Activated CD8-positive, alpha-beta memory T cell treated with anti-CD3 and anti-CD28 coated beads for 1 hour (primary cell): ENCODE measurements at places on chromosomes 6 and 20.

DNA sequence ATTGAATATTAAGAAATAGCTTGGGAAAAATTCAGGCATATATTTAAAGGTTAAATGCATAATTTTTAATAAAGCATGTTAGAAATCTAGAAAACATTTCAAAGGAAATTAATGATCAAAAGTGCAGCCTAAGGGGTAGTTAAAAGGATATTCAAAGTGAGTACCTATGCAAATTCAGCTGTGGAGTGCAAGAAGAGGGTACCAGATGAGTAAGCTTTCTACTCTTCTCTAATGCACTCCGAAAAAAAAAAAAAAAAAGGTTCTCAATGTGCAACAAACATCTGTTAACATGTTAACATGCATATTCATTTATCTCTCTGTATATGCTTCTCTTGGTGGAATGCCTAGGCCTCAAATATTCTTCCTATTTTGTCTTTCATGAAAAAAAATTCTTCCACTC is 32.0 kb upstream of the KATNA1 start:
- no peak for DNase-seq

- no peak for DNase-seq
Observed at GRCh38 chr6:168450917-168451316, 9.9 kb downstream of the SMOC2 start.

GRCh38 chr6:38567436-38567835 is 72.3 kb downstream of the BTBD9 start:
- DNase-seq: no peak

DNA sequence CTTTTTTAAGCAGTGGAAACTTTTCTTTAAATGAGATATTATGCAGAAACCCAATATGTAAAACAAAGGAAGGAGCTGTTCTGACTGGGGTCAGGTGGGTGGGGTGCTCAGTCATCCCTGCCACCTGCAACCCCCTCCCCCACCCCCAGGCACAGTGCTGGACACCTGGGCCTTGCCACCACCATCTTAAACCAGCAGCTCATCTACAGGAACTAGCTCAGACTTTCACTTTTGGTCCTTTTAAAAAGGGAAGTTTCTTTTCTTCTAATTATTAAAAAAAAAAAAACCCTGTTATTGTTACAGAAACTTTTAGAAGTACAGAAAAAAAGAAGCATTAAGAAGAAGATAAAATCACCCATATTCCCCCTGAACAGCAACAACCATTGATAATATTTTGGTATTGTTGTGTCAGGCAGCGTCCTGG is 37.1 kb downstream of the PPP1R16B start:
- no peak for DNase-seq

GRCh38 chr6:89787660-89788328 is 31.8 kb downstream of the MDN1 start:
- DNase-seq: no peak

GRCh38 chr6:112683926-112684325 is 336.8 kb downstream of the RFPL4B start:
- DNase-seq: no peak

- DNase-seq: no peak
Observed at GRCh38 chr6:63023726-63024125, 187.5 kb upstream of the FKBP1C start.

DNA sequence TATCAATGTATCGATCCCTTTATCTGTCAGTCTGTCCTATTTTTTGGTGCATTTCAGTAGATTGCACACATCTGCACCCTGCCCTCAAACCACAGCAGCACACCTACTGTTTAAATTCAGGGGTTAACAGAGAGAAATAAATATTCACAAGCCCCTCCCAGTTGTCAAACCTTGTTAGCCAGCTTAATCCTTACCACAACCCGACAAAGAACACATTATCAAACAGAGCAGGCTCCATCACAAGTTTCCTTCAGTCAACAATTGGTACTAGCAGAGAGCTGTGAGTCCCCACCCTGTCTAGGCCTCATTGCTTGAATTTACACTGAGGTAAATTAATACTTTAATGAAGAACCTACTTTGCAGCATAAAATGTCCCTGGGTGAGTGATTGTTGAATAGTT is 249.8 kb downstream of the FNDC1 start:
- no peak for DNase-seq

GRCh38 chr6:43454696-43455530 is 435 bp downstream of the DLK2 start:
- DNase-seq: no peak

DNA sequence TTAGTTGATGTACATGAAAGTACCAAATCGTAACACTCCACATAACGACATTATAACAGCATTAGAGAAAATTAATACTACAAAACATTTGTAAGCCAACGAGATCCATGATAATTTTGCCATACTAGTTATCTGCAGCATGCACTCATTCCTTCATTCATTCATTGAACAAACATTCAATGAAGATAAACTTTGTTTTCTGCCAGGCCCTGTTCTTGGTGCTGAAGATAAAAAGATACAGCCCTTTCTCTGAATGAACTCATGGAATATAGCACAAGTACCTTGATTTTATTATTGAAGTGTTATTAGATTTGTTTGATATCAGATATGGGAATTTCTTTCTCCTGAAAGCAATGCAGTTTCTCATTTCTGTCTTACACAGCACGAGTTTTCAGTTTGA is 524.0 kb downstream of the TFAP2A start:
- no peak for DNase-seq

GRCh38 chr6:10425975-10426780 is 11.3 kb upstream of the TFAP2A start:
- no peak for DNase-seq

DNA sequence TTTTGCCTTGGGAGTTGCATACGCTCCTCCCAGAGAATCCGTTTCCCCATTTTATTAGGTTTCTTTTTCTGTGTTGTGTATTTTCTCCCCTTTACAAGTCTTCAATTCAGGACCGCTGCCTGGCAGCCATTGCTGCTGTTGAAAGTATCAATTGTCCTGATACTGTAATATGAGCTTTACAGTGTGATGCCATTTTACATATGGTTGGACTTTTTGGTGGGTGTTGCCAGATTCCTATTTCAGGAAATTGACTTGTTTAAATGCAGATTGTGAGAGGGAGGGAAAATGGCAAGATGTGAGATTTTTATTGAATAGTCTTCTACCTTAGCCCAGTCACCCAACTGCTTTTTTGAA is 1.2 kb downstream of the PANK2 start:
- DNase-seq: no peak

- DNase-seq: no peak
Observed at GRCh38 chr20:17128206-17128605, 98.6 kb upstream of the PCSK2 start.

DNA sequence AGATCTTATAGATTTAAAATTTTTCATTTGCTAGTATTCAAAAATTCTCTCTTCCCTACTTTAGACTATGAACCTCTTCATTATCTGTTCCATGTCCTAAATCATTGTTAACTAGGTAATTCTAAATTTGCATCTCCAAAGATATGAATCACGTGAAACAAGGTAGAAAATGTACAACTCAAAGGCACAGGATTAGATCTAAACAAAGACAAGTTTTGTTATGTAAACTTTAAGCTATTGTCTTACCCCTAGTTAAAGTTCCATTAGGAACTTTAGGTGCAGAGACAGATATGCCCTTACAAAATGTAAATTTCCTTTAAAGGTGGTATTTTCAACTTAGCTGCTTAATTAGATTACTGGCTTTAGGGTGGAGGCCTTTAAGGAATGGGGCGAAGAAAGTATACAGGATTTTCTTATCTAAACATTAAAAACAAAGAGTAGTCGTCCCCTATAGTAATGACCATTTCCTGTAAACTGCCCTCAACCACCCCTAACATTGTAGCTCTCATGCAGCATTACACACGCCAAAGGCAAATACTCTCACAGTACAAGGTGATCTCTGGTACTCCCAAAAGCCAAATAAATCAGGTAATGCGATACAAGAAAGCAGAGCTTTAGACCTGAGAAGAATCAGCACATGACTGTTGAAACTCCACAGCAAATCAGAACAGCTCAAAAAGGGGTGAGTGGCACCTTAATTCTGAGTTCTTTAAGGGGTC is 57.4 kb upstream of the MRAP2 start:
- DNase-seq: no peak

GRCh38 chr6:158711264-158711663 is 61.4 kb downstream of the SYTL3 start:
- DNase-seq: no peak

- DNase-seq: no peak
Observed at GRCh38 chr6:83169106-83169505, 24.0 kb downstream of the PGM3 start.

DNA sequence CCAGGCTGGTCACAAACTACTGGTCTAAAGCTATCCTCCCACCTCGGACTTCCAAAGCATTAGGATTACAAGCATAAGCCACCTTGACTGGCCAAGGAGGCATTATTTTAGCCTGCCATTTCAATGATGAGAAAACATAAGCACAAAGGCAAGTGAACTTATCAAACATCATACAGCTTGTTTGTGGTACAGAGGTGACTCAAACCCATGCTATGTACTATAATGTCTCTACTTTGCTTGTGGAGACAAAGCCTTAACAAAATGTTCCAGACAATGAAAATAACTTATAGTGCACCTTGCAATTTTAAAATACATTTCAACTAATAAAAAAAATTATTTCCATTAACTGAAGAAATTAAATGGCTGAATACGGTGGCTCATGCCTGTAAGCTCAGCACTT is 26.2 kb downstream of the HDAC2 start:
- no peak for DNase-seq

GRCh38 chr20:22523499-22524392 is 60.6 kb downstream of the FOXA2 start:
- DNase-seq: no peak

DNA sequence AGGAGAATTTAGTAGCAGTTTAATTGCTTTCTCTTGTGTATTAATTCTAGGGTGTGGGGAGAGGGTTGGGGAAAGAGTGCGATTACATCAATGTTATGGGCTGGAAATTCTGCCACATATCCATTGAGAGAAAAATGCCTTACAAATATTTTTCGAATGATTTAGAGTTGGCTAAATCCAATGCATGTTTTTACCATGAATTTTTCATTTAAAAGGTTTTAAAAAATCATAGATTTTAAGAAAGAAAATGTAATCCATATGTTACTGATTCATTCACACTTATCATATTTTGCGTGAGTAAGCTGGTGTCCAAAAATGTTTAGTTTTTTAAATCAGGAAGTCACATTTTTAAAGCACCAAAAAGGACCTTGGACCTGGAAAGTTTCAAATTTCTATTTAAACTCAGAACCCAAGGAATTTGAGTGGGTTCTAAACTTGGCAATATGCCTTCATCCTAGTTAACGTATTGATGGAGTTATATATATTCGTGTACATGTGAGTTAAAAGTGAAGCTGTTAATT is 627.4 kb upstream of the CITED2 start:
- DNase-seq: no peak

DNA sequence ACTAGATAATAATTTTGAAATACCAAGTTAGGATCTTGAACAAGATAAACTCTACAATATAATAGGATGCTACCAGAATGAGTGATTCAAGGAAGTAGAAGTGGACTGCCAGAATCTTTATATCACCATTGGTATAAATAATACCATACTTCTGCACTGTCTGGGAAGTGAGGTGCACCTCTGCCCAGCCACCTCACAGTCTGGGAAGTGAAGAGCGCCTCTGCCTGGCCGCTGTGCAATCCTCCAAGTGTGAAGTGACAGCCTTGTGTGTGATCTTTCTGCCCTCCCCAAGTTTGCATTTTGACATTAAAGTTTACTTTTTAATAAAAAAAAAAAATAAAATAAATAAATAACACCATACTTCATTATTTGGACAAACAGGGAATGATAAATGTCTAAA is 18.8 kb downstream of the LATS1 start:
- DNase-seq: no peak

DNA sequence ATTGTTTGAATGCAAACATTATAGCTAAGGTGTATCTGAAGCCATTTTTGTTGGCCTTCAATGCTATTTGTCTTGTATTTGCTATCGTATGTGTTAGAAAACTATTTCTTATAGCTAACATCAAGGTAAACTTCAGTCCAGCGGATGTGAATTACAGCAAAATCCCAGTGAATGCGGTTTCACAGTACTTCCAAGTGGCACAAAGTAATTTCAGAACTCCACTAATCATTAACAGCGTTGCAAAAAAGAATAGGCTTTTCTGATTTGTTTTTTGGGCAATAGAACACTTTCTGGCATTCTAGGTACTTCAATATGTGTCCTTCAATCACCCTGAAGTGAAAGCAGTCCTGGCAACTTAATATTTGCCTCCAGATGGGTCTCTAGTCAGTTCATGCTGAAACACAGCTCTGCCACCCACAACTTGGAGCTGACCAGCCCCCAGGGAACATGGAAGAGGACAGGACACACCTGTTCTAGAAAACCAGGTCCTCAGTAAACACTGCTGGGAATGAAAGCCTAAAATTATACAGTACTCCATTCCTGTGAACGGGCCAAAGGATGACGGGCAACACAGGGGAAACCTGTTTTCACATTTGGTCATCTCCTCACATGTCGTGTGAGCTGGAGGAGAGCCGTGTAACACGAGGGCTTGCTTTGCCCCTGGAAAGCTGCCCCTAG is 9.7 kb upstream of the MRPS10 start:
- DNase-seq: no peak

GRCh38 chr6:142361779-142362750 is 60.3 kb downstream of the ADGRG6 start:
- DNase-seq: no peak

GRCh38 chr6:133705731-133706130 is 183.2 kb upstream of the TCF21 start:
- no peak for DNase-seq

DNA sequence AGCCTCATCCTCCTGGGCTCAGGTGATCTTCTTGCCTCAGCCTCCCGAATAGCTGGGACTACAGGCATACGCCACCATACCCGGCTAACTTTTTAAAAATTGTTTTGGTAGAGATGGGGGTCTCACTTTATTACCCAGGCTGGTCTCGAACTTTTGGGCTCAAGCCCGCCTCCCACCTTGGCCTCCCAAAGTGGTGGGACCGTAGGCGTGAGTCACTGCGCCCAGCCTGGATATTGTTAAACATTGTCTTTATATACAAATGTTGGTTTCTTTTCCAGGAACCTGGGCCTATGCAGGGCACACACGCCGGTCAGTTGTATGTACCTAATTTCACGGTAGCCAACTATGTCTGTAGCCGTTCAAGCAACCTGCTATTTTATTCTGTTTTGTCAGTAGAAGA is 60.1 kb downstream of the SYNJ2 start:
- DNase-seq: no peak

GRCh38 chr6:157263881-157264397 is 59.4 kb downstream of the TMEM242 start:
- no peak for DNase-seq

GRCh38 chr6:26196846-26197635 is 109.8 kb downstream of the HFE start:
- DNase-seq: no peak

DNA sequence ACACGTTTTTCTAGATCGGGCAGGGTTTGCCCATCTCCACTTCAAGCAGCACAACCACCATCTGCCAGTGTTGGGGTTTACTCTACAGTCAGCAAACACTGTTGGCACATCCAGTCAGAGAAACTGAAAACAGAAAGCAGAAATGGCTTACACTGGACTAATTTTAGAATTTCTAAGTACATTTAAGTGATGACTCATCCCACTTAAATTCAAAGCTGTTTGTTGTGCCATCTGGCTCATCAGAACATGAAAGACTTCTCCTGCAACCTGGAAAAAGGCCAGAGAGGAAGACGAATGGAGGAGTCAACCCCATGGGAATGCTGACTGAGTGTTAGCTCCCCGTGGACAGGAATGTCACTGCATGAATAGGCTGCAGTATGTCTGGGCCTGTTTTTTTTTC is 21.8 kb downstream of the FAM209B start:
- no peak for DNase-seq

- no peak for DNase-seq
Observed at GRCh38 chr6:97440590-97441176, 157.7 kb upstream of the MMS22L start.
